ENCODE measurements at places on chromosomes 16 and 17.

DNA sequence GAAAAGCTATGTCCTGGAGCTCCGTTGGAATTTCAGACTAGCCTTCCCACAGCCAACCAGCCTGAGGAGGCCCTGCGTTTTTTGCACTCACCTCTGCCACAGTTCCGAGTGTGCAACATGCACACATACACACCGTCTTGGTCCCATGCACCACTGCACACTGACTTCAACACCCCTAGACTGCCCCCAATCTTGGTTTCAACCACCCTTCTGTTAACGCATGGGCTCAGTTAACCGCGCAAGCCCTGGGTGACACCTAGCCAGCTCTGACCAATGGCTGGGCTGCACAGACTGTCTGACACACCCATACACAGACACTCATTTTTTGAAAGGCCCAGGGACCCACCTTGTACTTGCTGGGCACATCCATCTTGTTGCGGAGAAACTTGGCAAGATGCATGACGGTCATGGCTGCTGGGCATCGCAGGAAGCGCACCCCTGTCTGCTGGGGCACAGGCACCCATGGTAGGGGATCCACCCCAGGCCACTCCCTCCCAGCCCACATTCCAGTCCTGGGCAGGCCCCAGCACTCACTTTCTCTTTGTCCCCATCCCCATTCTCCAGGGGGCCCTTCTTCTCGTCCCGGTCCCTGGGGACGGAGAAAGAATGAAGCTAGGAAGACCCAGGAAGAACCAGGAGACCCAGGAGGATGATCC lies 8.0 kb downstream of the CISD3 start:
- DNase-seq: no peak

DNA sequence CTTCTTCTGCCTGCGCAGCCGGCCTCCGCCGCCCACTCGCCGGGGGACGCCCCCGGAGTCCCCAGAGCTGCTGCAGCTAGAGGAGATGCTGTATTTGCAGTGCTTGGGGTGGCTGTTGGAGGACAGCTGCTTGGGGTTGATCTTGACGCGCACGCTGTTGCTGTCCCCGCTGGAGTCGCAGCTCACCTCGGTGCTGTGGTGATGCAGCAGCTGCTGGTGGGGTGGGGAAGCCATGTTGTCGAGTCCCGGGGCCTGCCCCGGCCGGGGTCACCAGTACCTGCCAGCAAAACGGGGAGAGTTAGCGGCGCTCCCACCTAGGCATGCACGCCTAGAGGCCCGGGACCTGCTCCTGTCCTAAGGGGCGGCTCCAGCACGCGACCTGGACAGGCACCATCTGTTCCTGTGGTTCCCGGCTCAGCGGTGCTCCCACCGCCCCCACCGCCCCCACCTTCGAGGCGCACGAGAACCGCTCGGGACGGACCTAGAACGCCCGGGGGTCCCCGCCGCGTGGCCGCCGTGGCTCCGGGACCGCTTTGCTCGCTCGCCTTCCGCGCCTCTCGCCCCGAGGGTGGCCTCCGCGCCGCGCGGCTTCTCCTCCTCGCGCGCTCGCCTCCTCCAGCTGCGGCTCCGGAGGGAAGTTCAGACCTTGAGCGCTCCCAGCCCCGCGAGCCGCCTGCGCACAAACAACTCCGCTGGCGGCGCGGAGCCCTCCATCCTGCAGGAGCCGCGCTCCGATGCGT lies 863 bp downstream of the ADCY9 start:
- DNase-seq: no peak

DNA sequence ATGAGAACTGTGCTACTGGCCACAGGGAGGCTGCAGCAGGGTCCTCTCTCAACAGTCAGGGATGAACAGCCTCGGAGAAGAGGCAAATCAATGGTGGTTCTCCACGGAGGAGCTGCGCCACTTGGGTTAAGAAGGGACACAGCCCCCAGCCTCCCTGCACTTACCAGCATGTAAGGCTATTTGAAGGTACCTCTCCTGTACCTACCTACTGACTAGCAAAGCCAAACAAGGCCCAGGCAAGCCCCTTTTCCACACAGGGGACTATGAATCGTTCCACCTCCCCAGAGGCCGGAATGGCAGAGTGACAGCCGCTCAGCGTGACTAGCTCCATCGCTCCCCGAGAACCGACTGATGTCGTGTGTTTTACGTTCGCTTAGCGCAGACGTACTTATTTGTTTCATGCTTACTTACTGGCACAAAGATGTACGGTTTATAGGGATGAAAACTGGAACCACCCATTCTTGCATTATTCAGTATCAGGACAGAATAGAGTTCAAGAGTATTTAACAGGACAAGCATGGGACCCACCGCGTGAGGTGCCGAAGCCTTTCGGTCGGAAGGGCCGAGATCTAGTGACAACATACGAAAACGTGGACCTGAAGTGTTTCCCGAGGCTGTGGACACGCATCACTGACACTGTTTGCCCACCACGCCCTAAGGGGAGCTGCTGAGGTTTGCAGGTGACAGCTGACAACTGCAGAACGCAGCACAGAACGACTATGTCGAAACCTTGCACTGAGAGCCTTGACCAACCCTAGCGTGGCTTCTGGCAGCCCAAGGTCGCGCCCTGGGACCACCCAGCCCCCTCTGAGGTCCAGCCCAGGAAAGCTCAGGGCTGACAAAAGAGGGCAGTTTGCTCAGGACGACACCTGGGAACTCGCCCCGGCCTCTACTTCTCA lies 1.0 kb downstream of the TEPSIN start:
- no peak for DNase-seq

GRCh38 chr17:20927308-20927977 lies 115.4 kb downstream of the USP22 start:
- no peak for DNase-seq

GRCh38 chr17:32798938-32799337 lies 78.0 kb downstream of the MYO1D start:
- no peak for DNase-seq

Data from stimulated activated CD8-positive, alpha-beta memory T cell treated with anti-CD3 and anti-CD28 coated beads, Interleukin-4, amount 100 ng/mL, for 4 hours (primary cell).